NCI-H1092 (cell line): ENCODE measurements at places on chromosomes 11 and 22.

- no peak for DNase-seq
Measured at GRCh38 chr11:36278531-36279282, 10.5 kb downstream of the COMMD9 start.

DNA sequence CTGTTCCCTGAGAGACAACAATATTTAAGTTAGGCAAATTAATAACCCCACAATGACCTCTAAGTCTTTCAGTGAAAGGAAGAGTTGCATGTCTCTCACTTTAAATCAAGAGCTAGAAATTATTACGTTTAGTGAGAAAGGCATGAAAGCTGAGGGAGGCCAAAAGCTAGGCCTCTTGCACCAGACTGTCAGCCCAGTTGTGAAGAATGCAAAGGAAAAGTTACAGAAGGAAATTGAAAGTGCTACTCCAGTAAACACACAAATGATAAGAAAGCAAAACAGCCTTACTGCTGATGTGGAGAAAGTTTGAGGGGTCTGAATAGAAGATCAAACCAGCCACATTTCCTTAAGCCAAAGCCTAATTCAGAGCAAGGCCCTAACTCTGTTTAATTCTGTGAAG, 45.0 kb downstream of the BBOX1 start:
- no peak for DNase-seq

DNA sequence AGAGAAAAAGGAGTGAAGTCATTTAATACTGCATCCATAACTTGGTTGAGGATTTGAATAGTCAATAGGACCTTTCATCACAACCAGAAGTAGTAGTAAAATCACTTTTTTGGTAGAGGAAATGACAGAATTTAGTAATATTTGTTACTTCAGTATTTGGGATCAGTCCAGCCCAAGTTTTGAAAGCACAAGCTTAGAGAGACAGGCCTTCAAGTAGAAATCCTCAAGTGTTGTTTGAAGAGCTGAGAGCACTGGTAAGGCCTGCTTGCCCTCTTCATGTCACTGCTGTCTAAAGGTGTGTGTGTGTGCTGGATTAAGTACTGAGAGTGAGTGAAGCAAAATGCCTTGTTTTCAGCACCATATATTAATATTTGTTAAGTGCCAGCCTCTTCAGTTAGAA, 137.3 kb downstream of the WNT11 start:
- DNase-seq, result no peak

GRCh38 chr22:47582067-47582466, 819.6 kb downstream of the TBC1D22A start:
- no peak for DNase-seq

- no peak for DNase-seq
Measured at GRCh38 chr11:119823077-119823476, 94.1 kb upstream of the NECTIN1 start.

GRCh38 chr11:10878408-10879214, 20.8 kb upstream of the ZBED5 start:
- no peak for DNase-seq

- no peak for DNase-seq
Measured at GRCh38 chr22:27988704-27989103, 69.6 kb upstream of the PITPNB start.

DNA sequence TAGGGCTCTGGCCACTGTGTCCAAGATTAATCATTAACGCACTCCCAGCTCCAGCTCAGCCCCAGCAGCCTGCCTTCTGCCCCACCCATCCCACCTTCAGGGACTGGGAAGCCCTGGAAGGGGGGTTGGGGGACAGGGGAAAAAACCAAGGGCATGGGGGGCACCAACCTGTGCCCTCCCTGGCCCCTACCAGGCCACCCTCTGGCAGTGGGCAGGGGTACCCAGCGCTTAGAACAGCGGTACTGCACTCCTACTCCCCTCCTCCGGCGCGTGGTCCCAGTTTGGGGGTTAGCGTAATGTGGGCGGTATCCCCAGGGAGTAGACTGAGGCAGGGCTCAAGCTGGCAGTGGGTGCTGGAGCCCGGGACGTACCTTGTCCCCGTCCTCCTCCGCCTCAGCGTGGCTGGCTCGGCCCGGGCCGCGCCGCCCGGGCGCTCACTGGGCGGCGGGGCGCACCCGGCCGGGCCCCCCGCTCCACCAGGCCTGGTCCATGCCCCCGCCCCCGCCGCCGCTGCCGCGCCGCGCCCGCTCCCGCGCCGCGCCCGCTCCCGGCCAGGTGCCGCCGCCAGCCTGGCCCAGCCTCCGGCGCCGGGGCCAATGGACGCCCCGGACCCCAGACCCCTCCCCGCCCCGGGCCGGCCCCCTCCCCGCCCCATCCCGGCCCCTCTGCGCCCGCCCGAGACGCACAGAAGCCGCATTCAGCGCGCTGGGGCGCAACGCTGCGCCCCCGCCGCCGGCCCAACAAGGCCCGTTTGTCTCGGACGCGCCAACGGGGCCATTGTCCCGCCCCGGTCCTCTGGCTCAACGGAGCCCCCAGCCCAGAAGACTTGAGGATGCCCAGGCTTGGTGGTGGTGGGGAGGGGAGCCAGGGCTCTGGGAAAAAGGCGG, at the start of gene GAL3ST1:
TSS of gene GAL3ST1 (minus strand) at position 571 of the 887 bp plus-strand sequence. CDS start 17,273 bp downstream, outside the sequence.
- no peak for DNase-seq

DNA sequence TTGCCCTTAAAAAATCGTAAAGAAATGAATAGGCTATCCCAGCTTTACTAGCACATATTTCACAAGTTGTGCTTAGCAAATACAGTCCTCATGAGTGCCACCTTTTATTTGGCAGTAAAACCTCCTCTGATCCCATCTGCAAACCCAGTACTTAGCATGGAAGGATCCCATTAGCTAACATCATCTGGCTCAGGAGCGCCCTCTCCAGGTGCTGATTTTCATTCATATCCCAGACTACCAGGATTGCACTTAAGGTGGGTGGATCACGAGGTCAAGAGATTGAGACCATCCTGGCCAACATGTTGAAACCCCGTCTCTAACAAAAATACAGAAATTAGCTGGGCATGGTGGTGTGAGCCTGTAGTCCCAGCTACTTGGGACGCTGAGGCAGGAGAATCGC, 76.1 kb upstream of the PAX6 start:
- no peak for DNase-seq

DNA sequence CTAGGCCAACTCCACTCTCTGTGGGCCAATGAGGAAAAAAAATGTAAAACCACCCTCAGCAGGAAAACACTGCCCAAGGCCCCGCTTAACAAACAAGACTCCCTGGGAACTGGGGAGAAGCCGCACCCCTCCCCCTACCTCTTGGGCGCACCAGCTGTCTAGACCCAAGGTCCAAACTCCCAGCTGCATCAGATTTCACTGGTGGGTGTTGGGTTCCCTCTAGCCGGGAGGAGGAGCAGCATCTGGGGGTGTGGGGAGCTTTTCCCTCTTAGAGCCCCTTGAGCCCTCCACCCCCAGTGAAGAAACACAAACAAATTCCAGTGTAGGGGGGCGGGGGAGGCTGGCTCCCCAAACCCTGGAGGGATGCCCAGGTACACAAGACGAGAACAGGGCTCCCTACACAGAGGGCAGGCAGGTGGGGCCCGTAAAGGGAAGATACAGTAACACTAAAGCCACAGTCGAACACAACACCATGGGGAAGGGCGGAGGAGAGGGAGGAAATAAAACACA, 64.9 kb downstream of the NECTIN1 start:
- DNase-seq, result peak; percentile 70

- DNase-seq, result no peak
Measured at GRCh38 chr22:33891992-33892391, 28.3 kb downstream of the LARGE1 start.

- DNase-seq, result no peak
Measured at GRCh38 chr11:101032991-101033390, 96.6 kb downstream of the PGR start.

- no peak for DNase-seq
Measured at GRCh38 chr22:42962295-42963230, 52.4 kb downstream of the PACSIN2 start.

DNA sequence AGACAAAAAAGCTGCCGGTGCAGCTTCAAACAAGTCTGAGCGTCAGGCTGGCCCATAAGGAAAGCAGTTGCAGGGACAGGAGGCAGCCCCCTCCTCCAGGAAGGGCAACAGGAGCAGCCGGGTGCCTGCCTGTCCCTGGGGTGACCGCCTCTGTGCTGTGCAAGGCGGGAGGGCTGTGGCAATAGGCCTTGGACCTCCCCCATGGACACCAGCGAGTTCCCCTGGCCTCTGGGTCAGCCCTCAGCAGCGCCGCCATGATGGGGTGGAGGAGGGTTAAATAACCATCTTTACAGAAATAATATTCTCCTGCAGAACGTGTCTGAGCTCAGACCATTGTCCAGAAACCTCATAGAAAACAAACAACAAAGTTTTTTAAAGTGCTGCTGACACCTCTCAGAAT, 3.3 kb upstream of the TMPRSS4 start:
- no peak for DNase-seq

- peak; percentile 41 for DNase-seq
Measured at GRCh38 chr11:64267207-64267945, 16.0 kb downstream of the PLCB3 start.

GRCh38 chr11:61480261-61480993, 28.1 kb upstream of the LRRC10B start:
- no peak for DNase-seq

DNA sequence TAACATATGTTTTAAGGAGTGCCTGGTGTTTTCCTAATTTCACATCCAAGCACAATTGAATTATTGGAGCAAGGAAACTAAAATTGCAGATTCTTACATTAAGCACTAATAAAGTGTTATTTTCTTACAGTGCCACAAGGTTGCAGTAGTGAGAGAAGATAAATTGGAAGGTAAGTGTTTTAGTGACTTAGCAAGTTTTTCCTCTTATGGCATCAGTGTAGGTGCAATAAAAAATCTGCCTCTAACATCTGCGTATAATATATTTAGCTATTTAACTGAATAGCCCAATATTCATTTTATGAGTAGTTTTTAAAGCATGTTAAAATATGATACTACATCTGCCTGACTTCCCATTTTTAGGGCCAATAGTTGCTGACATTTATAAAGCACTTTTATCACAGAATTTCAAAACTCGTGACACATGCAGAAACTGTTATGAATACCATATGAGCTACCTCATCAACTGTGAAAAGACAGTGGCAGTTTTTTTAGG, 19.0 kb downstream of the POLD3 start:
- no peak for DNase-seq

GRCh38 chr22:37282385-37282677, at the start of gene CYTH4:
CYTH4 (plus strand) TSS chr22:37282508; CDS start chr22:37282570, 62 bp downstream.
- DNase-seq, result no peak

DNA sequence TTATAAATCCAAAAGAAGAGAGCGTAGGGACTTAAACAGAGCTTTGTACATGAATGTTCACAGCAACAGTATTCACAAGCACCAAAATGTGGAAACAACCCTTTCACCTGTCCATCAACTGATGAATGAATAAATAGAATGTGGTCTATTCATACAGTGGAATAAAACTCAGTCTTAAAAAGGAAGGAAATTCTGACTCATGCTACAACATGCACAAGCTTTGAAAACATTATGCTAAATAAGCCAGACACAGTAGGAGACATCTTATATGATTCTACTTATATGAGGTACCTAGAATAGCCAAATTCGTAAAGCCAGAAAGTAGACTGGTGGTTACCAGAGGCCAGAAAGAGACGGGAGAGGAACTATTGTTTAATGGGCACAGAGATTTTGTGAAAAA, 74.3 kb downstream of the SHANK2 start:
- no peak for DNase-seq

DNA sequence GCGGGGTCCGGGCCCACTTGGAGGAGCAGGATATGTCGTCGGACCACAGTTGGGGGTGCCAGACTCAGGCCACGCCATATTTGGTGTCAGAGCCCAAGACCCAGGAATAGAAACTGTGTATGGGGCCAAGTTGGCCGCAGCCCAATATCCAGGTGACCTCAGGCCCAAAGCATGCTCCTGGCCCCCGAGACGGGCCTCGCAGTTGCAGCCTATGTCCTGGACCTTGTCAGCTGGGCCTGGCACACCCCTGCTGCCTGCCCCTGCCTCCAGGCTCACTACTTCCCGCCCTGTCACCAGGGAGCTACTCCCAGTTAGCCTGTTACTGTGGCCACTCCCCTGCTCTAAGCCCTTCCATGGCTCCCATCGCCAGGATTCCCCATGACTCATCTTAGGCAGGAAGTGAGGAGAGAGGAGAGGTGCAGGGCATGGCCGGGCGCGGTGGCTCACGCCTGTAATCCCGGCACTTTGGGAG, 23.1 kb downstream of the A4GALT start:
- no peak for DNase-seq

DNA sequence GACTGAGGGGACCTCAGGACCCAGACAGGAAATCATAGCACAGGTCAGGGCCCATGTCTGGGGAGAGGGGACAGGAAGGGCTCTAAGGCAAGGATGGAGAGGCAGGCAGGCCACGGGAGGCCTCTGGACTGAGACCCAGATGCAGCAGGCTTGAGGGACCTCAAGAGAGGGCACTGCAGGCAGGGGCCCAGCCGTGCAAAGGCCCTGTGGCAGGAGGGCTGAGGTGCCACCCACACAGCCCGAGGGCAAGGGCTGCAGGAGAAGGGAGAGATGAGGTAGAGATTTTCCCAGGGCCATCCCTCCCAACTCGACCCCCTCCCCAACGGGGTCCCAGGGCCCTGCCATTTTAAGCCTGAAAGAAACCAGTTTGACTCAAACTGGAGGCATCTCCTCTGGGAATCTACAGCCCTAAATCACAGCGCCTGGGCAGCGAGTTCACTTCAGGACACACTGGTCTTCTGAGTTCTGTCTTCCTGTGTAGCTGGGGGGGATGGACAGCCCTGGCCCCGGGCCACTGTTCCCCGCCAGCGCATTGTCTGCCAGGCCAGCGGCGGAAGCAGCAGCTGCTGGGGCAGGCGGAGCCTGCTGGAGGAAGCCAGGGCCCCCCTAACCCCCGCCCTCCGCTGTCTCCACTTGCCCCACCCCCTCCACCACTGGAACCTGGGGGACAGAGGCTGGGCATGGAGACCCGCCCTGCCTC, 20.3 kb upstream of the WNT7B start:
- DNase-seq, result peak; percentile 29

- DNase-seq, result no peak
Measured at GRCh38 chr22:30195245-30196140, 51.1 kb downstream of the LIF start.

DNA sequence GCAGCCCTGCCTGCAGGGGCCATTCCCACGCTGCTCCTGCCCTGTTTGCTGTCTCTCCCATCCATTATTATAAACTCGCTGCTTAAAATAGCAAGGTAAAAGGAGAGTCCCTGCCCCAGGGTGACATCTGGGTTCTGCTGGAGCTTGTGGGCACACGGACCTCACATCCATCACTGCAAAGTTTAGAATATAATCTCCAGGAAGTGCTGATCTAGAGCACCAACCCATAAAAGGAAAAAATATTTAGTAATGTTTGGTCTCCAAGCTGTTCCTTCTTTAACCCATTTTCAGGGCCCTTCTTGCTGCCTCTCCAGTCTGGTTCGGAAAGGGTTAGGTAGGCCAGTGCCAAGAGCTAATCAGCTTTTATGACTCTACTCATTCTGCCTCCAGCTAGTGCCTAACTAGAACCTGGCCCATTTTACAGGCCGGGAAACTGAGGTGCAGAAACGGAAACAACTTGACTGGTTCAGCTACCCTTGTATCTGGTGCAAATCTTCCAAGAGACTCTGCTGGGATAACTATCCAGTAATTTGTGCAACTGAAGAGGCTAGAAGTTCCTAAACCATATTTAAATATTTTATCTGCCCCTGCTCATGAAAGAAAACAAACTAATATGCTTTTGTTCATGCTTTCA, 37.5 kb downstream of the IRAG1 start:
- DNase-seq, result no peak

GRCh38 chr11:9118277-9118676, 26.9 kb upstream of the SCUBE2 start:
- no peak for DNase-seq
